Astrocyte (in vitro differentiated cells and primary cell): ENCODE measurements at places on chromosomes 3 and 15. TPM values are rescaled to one million over a fixed set of nuclear protein-coding genes. Genes with fewer than 3 reads are reported as not detected.

GRCh38 chr3:108673988-108674661, 83.1 kb downstream of the RETNLB start:
- H3K27me3 ChIP-seq = no peaks in the 10 kb centered on the region
- H3K4me1 ChIP-seq = no peaks in the 10 kb centered on the region
- no peaks in the 10 kb centered on the region for H3K36me3 ChIP-seq
- peak; percentile 8 for DNase-seq

GRCh38 chr3:172061724-172062184, 22.4 kb downstream of the FNDC3B start:
- peaks cover 11% of the 10 kb centered on the region for H3K36me3 ChIP-seq
- H3K4me1 ChIP-seq = peaks cover 17% of the 10 kb centered on the region
- H3K4me3 ChIP-seq = no peak overlapping the region

Gene NKIRAS1
- 10.7 and 11.0 TPM in 2 replicates for total RNA-seq

Gene CPOX
- total RNA-seq = 22.1 and 23.7 TPM in 2 replicates

Gene CCDC39
- not detected in 2 replicates for total RNA-seq
